ENCODE measurements at places on chromosomes 1 and 21.
A peak's percentile ranks its signal among the peaks of the same experiment; 100 is the strongest.

- DNase-seq = no peak
Observed at GRCh38 chr1:152029144-152029928, 7.5 kb downstream of the S100A11 start.

GRCh38 chr1:206501881-206502280 lies 5.5 kb upstream of the RASSF5 start:
- DNase-seq = no peak

GRCh38 chr1:27506703-27507102 lies 16.7 kb upstream of the WASF2 start:
- DNase-seq = no peak

DNA sequence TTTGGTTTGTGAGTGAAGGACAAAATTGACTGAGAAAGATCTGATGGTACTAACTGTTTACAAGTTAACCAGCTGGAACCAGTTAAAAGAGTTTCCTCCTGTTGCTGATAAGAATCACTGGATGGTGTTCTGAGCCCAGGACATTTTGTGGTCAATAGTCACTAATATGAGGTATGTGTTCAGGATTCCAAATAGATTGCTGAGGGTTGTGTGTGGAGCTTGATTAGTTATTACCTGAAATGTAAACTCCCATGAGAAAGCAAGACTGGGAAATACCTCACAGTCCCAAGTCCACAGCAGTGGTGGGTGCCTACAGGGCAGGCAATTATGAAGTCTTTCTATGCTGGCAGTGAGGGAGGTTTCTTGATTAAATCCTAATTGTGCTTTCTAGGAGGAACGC lies 164.6 kb downstream of the DNM3 start:
- no peak for DNase-seq

- peak; percentile 18 for DNase-seq
Observed at GRCh38 chr1:168488138-168488537, 55.7 kb downstream of the XCL2 start.

DNA sequence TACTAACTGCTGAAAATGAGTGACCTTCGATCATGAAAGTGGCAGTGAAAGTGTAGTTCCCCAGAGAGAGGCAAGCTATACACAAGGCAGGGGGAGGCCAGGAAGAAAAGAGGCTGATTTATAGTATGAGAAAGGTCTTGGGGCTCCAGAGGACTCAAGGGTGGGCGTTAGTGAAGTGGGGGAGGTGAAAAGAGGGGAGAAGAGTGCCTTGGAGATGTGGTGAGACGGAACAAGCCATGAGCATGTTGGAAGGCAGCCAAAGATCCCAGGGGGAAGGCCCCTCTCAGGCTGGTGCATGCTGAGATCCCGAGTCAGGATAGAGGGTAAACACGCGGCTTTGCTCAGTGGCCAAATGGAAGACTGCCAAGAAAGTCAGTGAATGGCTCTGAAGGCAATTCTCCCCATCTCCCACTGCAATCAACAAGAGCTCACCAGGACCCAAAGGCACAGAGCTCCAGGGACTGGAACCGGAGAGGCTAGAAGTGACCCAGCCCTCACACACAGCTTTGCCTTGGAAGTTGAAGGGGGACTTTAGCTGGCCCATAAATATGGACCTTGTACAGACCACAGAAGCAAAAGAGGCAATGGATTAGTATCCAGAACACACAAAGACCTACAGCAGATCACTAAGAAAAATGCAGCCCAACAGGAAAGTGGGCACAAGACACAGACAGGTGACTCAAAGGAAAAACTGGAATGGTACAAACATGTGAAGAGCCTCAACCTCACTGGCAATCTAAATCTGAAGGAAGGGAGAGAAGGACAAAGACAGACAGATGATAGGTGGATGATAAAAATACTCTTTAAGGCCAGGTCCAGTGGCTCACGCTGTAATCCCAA lies 49.6 kb downstream of the HSF2BP start:
- peak; percentile 73 for DNase-seq

DNA sequence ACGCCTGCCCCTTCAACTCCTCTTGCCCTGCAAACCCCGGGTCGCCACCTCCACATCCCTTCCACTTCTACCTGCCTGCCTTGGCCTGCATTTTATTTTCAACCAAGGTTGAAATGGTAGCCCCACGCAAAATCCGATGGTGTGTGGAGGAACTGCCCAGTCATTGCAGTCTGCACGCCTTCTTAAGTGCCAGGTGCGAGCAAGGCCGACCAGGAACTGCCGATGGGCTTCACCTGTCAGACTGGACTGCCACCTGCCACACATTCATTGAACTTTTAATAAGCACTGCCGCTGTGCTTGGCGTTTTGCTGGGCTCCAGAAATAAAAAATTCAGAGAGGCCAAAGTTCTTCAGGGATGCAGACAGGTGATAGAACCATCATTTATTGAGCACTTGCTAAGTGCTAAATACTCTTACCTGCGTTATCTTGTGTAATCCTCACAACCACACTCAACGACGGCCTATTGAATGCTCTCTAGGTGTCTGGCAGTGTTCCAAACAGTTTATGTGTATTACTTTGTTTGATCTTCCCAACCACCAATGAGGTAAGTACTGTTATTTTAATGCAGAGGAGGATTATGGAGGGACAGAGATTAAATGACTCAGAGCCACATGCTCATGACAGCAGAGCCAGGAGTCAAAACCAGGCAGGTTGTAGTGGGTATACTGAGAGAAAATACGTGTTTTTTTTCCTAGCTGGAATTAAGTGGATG lies 36.2 kb downstream of the CACHD1 start:
- no peak for DNase-seq

DNA sequence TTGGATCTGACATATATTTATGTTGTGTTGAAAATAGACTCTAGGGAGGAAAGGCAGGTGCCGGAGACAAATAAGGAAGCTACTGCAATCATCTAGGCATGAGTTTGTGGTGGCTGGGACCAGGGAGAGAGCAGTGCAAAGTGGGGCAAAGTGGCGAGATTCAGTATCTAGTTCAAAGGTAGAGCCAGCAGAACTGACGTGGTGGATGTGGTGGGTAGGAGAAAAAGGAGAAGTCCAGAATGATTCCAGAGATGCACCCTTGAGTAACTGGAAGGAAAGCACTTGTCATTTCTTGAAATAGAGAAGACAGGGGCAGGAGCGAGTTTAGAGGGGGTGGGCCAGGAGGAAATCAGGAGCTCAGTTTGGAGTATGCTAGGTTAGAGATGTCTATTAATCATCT lies 275.2 kb downstream of the KAZN start:
- no peak for DNase-seq

DNA sequence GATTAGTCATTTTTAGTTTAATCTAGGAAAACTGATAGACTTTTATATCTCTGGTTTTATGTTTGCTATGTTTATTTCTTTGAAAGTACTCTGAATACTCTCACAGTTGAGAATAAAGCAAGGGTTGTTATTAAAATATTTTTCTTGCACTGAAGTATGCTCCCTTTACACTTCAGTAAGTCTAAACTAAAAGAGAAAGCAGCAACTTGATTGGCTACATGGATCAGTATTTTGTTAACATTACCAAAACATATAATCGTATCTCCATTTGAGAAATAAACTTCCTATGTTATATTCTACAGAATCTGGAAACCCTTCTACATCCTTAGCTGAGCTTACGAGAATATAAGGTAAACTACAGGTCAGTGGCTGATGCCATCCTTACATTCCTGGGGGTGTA lies 149.5 kb upstream of the HP1BP3 start:
- no peak for DNase-seq

- no peak for DNase-seq
Observed at GRCh38 chr1:113657126-113657525, 102.2 kb downstream of the PHTF1 start.

DNA sequence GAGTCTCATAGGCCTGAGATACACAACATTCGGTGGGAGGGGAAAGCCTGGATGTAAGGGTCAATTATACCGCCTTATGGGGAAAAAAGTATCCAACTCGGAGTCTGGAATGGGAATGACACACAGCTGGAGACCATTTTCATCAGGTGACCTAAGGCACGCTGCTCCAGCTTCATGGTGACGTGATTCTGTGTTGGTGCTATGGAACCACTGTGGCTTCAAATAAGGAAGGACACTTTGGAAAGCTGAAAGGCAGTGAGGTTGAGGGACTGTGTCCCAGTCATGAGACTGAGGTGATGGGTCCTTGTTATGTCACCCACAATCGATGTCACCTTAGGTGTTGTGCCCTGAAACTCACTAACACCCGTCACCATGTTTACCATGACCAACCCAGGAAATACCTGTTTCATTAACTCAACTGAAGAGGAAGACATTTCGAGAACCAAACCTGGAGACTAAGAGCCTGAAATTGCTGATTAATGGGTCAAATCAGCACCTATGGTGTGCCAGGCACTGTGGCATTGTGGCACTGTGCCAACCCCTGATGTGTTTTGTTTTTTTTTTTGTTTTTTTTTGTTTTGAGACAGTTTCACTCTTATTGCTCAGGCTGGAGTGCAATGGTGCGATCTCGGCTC lies 54.5 kb downstream of the IRF2BP2 start:
- DNase-seq = no peak

- no peak for DNase-seq
Observed at GRCh38 chr21:22993144-22993543, 1994.9 kb downstream of the NCAM2 start.

DNA sequence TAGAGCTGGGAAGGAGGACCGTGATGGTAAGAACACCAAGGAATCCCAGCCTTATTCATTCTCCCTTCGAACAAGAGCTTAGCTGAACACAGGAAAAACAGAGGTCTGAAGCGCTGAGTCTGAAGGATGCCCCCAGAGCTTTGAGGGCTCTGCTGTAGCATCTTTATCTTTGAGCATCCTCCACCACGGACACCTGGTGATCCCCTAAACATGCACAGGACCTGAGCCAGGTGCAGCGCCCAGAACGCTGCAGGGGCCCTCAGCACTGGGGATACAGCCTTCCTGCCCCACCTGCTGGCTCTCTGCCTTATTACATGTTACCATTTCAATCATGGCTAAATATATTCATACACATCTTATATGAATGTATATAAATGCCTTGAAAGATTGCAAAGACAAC lies 7.7 kb upstream of the GPATCH4 start:
- no peak for DNase-seq

DNA sequence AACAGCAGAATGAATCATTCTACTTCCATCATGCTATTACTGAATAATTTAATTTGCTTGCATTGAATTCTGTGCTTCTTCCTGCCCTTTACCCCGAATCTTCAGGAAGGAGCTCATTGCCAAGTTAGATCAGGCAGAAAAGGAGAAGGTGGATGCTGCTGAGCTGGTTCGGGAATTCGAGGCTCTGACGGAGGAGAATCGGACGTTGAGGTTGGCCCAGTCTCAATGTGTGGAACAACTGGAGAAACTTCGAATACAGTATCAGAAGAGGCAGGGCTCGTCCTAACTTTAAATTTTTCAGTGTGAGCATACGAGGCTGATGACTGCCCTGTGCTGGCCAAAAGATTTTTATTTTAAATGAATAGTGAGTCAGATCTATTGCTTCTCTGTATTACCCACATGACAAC lies 44.2 kb downstream of the MAP3K7CL start:
- no peak for DNase-seq

- DNase-seq = no peak
Observed at GRCh38 chr1:100952104-100952745, 56.3 kb downstream of the SLC30A7 start.

DNA sequence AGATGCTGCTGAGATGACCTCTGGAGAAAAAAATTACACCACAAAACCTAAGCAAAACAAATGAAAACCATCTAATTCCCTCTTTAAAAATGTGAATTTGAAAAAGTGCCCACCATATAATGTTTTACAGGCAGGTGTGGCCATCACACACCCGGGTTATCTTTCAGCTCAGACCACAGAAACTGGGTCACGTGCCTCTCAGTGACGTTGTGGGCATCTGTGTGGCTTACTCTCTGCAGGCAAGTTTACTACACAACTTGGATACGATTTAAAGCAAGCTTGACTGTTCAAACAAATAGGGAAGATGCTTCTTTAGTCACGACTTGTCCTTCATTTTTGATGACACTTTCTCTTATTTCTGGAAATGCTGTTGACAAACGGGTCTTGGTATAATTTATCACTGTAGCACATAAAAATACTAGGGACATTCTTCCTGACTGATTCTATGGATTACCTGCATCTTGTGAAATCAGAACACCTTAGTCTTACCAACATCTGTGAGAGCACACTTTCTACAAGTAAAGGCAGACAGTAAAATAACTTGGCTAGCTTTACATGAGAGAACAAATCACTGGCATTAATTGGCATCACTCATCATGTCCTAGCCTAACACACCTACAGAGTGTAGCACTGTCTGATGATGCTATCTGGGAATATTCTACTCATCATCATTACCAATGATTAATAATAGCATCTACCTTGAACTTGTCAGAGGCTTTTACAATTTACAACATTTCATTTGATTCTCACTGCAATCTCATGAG lies 89.3 kb upstream of the EDEM3 start:
- no peak for DNase-seq

DNA sequence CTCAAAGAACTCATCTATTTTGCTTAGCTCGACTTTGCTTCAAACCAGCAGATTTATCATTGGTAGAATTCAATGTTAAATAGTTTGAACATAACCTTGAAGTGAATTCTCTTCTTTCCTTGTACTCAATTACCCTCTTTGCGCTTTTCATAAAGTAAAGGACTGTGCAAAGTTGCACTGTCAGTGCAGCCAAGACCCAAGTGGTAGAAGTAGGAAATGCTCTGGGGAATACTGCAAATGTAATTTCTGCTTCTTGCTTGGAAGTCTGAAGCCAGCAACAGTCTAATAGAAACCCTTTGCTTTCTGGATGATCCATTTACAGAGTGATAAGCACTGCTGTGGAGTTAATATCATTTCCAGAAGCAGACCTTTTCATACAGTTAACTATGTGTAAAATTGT lies 936.7 kb upstream of the TMPRSS15 start:
- no peak for DNase-seq

- DNase-seq = no peak
Observed at GRCh38 chr1:200343874-200344273, 66.0 kb downstream of the ZNF281 start.

DNA sequence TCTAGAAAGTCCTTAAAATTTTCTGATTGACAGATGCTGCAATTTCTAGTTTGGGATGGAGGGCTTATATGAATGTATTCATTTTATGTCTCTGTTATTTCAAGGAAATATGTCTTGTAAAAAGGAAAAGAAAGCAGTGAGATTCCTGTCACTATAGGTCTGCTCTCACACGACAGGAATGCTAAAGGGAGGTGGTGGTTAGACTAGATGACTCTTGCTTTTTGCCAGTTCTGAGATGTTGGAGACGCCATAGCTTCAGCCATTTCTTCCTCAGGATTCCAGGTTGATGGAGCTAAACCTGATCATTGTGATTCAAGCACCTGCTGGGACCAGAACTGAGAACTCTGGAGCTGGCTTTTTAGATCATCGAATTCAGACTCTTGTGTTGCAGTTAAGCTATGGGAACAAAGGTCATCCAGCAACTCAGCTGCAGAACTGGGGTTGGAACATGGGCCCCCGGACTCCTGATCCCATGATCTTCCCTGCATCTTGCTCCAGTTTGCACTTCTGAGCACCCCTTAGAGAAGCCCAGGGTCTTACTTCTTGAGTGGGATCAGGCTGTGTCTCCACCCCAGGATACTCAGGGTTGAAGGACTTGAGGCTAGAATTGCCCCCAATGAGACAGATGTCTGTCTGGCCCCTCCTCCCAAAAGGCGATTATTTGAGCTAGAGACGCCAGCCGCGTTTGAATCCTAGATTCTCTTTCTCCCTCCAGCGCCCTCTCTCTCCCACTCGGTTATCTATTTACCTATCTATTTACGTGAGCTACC lies 46.7 kb upstream of the FOXO6 start:
- peak; percentile 39 for DNase-seq

All from NCI-H226 (cell line).